ENCODE measurements at places on chromosomes 4 and X.
A peak's percentile ranks its signal among the peaks of the same experiment; 100 is the strongest.

GRCh38 chr4:152374606-152375285 lies 161.1 kb downstream of the FBXW7 start:
- DNase-seq: peak; percentile 47

- peak; percentile 95 for DNase-seq
Measured at GRCh38 chr4:113958766-113959538, 20.5 kb downstream of the ARSJ start.

DNA sequence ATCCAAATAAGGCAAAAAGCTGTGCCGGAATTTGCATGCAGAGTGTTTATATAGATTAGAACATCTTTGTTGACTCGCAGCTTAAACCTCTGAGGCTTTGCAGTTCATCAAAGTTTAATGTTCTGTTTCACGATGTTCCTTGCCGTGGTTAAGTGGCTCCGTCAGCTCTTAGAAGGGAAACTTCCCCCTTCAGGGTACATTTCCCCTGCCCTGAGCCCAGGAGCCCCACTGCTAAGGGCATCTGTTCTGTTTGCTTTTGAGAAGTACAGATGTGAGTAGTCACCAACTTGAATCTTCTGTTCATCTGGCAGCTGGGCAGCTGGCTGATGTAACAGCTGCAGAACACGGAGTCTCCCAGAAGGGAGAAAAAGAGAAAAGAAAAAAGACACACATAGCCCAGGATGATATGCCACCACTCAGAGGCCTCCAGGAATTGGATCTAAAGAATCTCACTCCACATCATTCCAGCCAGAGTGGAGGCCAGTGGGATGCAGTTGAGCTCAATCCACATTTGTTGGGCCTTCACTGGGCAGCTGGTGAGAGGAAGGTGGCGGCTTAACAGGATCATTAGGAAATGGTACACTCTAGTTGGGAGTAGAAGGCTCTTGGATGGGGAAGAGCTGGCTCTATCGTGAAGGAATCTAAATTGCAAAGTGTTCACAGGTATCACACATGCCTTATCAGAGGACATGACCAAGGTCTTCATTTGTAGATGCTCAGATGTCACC lies 178.7 kb upstream of the RBPJ start:
- DNase-seq: peak; percentile 36

GRCh38 chr4:143961075-143961474 lies 55.7 kb upstream of the GYPE start:
- no peak for DNase-seq

- peak; percentile 100 for DNase-seq
Measured at GRCh38 chr4:113468165-113469022, 293.1 kb downstream of the CAMK2D start.

GRCh38 chrX:5397409-5397808 lies 831.3 kb downstream of the NLGN4X start:
- DNase-seq: no peak

GRCh38 chr4:145613566-145614232 lies 5.5 kb upstream of the MMAA start:
- no peak for DNase-seq

GRCh38 chr4:83558059-83558653 lies 22.2 kb downstream of the GPAT3 start:
- DNase-seq: no peak

DNA sequence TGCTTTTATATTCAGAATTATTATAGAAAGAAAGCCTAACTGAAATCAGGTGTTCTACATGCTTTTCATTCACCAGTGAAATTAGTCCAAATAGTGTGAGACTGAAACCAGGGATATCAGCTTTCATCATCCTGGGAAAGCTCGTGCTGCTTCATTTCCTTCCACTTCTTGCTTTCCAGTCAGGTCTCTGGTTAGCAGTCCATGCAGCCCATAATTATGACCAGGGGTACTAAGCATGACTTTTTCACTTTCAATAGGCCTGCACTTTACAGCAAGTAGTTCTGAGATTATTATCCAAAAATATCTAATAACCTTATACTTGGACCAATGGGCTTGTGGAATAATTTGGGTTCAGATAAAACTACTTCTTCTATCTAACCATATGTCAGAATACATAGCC lies 673.2 kb upstream of the MAGEB2 start:
- DNase-seq: no peak

- DNase-seq: no peak
Measured at GRCh38 chr4:110122201-110122600, 76.2 kb downstream of the ELOVL6 start.

GRCh38 chrX:358651-359143 lies 28.0 kb downstream of the PPP2R3B start:
- DNase-seq: no peak

- no peak for DNase-seq
Measured at GRCh38 chr4:147739239-147739823, 7.4 kb downstream of the ARHGAP10 start.

DNA sequence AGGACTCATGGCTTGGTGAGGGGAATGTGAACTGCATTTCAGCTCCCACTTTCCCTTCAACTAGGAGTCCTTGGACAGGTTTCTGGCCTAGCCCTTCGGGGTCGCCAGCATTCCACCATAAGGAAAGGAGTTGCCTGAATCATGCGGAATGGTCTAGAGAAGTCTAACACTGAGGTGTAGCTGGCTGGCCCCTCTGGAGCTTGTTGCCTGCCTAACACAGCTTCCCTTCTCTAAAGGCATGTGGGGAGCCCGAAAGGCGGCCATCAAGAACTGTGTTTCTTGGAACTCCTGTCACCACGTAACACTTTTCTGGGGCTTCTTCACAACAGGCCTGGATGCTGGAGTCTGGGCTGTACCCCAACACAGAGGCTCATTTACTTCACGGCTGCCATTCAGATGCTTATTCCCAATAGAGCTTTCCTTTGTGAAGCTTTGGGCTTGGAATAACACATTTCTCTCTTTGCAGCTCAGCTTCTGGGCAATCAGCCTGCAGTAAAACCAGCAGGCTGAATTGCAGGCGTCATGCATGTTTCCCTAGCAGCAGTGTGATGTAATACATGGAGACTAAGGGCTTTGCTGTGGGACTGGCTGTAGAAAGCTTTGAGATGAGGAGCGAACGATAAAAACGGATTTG lies 5.4 kb downstream of the GABRQ start:
- DNase-seq: no peak

DNA sequence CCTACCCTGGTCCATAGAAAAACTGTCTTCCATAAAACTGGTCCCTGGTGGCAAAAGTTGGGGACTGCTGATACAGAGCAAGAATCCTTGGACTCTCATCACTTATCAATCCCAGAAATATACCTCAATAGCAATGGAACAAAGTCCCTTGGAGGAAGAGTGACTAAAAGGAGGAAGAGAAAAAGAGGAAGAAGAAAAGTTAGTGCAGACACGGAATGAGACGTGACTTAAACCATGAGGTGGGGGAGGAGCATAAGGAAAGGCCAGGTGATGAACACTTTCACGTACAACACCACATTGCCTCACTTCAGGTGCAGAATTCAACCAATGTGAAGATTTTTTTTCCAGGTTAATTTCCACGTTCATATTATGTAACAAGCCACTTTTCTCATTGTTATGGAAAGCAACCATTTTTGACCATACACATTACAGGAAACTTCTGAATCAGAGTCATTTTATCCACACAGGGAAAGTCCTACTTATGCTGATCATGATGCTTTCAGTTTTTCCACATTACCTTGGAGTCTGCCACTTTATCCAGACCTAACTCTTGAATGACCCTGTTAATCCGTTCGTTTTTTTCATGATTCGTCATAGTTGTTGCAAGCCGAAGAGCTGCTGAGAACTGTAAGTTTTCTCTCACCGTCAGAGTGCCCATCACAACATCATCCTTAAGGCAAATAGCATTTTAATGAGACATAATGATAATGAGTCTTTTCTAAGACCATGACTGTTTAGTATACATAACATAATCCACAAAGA lies 27.7 kb downstream of the ABCG2 start:
- no peak for DNase-seq

- DNase-seq: peak; percentile 75
Measured at GRCh38 chrX:40864972-40865371, 129.6 kb upstream of the MED14 start.

DNA sequence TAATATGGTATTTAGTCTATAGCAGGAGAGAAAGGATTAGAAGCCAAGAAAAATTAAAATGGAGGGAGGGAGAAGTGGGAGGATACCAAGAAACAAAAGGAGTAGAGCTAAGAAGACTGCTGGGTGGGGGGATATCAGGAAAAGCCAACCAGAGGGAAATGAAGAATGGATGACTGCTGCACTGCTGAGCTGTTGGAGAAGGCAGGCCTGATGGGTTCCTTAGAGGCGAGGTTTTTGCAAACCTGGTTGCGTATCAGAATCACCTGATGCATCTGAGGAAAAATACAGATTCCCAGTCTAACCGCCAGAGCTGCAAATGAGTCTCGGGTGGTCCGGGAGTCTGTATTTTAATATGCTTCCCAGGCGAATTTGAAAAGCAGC lies 1.5 kb downstream of the PGRMC1 start:
- no peak for DNase-seq

GRCh38 chr4:152038238-152038637 lies 277.4 kb upstream of the GATB start:
- peak; percentile 74 for DNase-seq

GRCh38 chr4:142741995-142742394 lies 104.1 kb downstream of the INPP4B start:
- DNase-seq: no peak

- DNase-seq: peak; percentile 78
Measured at GRCh38 chr4:147772459-147772969, 40.6 kb downstream of the ARHGAP10 start.

GRCh38 chr4:112951362-112952312 lies 97.8 kb upstream of the ANK2 start:
- DNase-seq: no peak

DNA sequence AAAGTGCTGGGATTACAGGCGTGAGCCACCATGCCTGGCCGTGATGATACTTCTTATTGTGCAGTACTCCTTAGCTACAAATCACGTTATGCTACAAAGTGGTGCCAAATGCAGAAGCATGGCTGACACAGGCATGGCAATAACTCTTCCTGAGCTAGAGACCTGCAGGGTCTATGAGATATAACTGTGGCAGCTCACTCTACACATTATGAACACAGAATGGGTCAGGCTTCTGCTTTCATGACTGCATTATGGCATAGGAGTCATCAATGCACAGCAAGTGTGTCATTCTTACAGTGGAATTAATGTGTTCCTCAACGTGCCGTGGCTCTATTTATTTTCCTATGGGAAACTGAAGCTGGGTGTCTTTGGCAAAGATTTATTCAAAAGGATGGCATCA lies 64.5 kb downstream of the UGT8 start:
- no peak for DNase-seq

GRCh38 chrX:149286940-149287349 lies 218.2 kb downstream of the IDS start:
- DNase-seq: no peak

DNA sequence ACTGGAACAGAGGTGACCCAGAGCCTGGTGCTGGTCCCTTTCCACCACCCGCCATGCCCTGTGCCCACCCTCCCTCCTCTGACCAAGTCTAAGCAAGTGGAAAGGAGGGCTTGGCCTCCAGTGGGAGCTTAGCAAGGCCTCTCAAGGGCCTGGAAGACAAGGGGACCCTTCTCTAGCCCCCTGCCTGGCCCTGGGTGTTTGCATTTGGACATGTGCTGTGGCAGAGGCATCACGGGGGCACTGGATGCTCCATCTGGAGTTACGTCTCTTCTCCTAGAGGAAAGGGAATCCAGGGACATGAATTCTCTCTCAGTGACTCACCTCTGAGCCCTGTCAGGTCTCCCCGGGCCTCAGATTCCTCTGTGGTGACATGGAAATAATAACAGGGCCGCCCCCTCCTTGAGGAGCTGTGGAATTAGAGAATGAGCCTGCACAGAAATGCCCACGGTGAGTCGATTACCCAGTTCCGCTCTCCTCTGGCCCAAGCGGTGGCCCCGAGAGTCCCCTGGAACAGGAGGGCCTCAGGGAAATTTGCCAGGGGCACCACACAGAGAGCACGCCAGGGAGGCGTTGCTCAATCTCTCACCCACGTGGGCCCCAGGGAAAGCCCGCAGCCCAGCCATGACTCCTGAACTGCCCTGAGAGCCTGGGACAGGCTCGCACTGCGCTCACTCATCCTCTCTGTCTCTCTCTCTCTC lies 189.6 kb downstream of the BCOR start:
- peak; percentile 94 for DNase-seq
